ENCODE measurements at places on chromosomes 11 and 22. TPM values are rescaled to one million over a fixed set of nuclear protein-coding genes. Genes with fewer than 3 reads are reported as not detected.

GRCh38 chr11:115905341-115906000, 401.3 kb upstream of the CADM1 start:
- no peak for DNase-seq
- H3K27ac ChIP-seq: no peak overlapping the region
- no peaks in the 10 kb centered on the region for H3K4me1 ChIP-seq
- H3K36me3 ChIP-seq: no peaks in the 10 kb centered on the region
- H3K27me3 ChIP-seq: no peaks in the 10 kb centered on the region

Gene KRTAP5-9
- total RNA-seq: 0.28 TPM

Gene RTN4R
- 0.50 TPM for total RNA-seq

Gene PLEKHA7
- total RNA-seq: 4.5 TPM

GRCh38 chr11:17154409-17155159, 53.2 kb downstream of the PIK3C2A start:
- H3K36me3 ChIP-seq: peaks cover 19% of the 10 kb centered on the region
- no peaks in the 10 kb centered on the region for H3K4me1 ChIP-seq
- H3K27ac ChIP-seq: no peak overlapping the region

Gene NRGN
- 1.4 TPM for total RNA-seq
